Panc1 (cell line): ENCODE measurements at places on chromosomes 7 and 10. TPM values are rescaled to one million over a fixed set of nuclear protein-coding genes. Genes with fewer than 3 reads are reported as not detected.

- no peak for DNase-seq
These were observed 171.9 kb downstream of the FGFR2 start for GRCh38 chr10:121426307-121426706.

DNA sequence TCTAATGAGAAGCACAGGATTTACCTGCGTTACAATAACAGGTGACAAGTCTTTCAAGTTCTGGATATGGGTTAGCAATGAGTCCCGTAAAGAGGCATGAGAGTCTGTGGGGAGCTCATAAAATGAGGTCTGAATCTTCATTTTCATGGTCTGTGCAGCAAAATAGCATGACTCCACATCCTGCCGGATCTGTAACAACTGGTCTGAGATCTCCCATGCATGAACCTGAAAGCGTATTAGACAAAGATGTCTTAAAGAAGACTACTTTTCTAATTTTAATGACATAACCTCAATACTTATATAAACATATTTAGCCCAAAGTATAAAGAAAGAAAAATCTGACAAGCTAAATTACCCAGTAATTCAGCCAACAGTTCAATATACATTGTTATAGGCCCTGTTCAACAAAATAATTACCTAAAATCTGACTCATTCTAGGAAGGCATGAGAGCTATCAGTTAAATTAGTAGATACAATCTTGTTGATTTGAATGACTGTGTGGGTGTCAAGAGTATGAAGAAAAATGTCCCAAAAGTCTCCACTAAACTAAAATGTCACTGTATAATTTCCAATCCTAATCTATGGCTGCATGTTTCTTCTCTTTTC lies 36.9 kb downstream of the TNPO3 start:
- DNase-seq: no peak

DNA sequence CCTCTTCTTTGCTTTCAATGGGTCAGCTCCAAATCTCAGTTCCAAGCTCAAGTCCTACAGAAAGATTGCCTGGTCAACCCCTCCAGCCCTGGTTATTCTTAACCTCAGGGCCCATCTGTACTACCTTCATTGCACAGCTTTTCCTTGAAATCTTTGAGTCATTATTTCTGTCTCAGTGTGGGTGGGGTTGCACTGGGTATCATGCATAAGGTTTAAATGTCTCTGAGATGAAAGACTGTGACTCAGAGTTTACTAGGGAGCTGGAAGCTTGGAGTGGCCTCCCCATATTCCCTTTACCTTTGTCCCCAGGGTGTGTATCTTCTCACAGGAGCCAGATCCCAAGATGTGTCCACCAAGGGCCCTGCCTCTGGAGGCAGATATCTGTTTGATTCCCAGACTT lies 3.3 kb upstream of the OR6V1 start:
- no peak for DNase-seq

Gene CALD1
- total RNA-seq: 9.2 TPM

DNA sequence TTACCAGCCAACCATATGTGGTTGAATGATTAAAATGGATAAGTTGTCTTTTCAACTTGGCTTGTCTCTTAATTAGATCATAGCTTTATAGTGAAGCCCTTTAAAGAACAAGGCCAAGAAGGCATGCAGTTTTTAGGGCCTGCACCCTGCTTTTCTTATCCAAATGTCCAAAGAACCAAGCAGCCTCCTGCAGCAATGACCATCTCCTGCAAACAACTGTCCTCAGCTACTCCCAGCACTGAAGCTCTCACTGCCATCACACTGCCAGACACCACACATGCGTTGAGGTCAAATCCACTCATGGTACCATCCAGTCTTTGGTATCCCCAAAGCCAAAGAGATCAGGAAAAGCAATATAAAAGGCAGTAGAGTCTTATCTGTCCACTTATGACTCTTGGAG lies 210.3 kb downstream of the ACTR3B start:
- DNase-seq: no peak

DNA sequence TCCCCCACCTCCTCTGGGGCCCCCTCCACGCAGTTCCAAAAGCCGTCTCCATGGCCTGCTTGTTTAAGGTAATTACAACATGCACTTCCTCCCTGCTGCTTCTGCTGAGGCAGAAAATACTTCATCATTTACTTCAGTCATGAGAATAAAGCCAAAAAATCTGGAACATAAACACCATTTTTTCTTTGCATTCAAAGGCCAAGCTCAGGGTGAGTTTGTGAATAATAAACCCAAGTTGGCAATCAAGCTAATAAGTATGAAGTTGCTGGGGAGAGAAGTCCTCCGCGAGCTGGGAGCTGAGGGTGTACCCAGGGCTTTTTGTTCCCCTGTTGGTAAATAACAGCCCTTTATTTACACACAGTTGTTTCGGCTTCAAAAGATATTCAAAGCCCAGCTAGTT lies 70.5 kb downstream of the FAM204A start:
- no peak for DNase-seq

GRCh38 chr10:103605359-103606096 lies 112.0 kb downstream of the NEURL1 start:
- DNase-seq: peak; percentile 8

GRCh38 chr7:139330333-139331030 lies 10.7 kb upstream of the FMC1 start:
- DNase-seq: no peak

Gene CALY
- total RNA-seq: 1.9 TPM

Gene NAT16
- 0.15 TPM for total RNA-seq

DNA sequence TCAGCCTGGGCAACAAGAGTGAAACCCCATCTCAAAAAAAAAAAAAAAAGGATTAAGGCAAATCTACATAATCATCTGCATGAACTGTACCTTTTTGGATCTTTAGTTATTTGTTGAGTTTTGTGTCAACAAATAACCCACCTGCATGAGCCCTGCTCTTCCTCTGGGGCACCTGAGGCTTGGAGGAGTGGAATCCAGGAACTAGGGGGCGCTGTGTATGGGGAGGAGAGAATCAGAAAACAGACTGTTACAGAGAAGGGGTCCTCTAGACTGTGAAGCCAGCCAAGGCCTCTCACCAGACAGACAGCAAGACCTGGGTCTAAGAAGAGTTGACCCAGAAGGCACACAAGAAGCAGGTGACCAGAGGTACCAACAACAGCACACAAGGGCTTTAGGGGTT lies 682.8 kb upstream of the NRP1 start:
- DNase-seq: no peak

- no peak for DNase-seq
These were observed 72.6 kb downstream of the AP3M1 start for GRCh38 chr10:74078037-74078436.

Gene ENTPD7
- 15.9 TPM for total RNA-seq

Gene TFEC
- not detected for total RNA-seq

GRCh38 chr10:57973451-57973850 lies 294.2 kb downstream of the IPMK start:
- no peak for DNase-seq
